ENCODE measurements at places on chromosomes 6 and 20.

DNA sequence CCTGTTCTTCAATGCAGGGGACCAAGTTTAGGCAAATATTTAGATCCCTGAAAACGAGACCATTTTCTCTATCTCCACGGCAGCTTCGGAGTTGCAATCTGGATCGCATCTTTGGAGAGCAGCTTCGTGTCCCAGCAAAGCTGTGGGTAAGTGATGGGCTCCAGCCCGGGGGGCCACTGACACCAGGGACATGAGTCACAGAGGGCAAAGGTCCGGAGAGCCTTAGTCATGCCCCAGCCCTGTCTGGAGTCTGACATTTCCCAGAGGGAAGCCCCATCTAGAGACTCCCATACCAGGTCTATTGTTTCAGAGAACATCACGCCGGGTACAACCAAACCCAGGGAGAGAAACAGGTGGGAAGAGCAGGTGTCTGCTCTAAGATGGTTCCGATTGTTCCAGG is 95.9 kb downstream of the NFATC2 start:
- no peak for DNase-seq

GRCh38 chr20:60974022-60974421 is 278.0 kb upstream of the CDH4 start:
- no peak for DNase-seq

DNA sequence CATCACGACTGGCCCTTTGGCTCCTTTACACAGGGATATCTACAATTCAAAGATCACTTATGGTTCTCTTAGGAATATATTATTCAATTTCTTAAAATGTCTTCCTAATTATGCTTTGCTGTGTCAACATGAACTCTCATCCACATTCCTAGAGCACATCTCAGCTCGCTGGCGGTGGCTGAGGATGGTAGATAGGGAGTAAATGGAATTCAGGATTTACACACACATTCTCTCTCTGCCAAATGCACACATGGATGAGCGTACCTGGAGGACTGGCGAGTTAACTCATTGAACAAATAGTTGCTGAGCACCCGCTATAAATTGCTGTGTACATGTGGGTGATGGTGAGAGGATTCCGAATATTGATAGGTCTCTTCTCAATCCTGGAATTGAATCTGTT is 4.8 kb upstream of the MRPS10 start:
- no peak for DNase-seq

- no peak for DNase-seq
These were observed 95.4 kb upstream of the CNKSR3 start for GRCh38 chr6:154605882-154606370.

DNA sequence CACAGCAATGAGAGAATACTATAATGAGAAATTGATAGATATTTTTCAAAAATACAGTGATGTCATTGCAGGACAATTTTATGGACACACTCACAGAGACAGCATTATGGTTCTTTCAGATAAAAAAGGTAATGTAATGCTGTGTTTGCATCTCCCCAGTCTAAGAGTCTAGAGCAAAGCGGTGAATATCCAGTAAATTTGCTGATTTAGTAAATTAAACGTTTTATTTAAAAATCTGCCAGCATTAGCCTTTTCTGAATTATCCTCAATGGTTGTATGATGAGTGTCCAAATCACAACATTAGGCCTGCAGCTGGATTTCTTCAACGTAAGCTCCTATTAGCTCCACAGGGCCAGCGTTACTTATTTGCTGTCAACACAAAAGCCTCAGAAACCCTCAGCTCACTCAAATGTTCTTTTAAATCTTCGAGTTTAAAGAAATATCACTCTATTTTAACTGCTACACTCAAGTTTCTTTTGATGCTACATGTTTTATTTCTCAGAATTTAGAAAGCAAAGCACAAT is 16.0 kb downstream of the SMPDL3A start:
- DNase-seq, result no peak

Measured in activated CD8-positive, alpha-beta memory T cell treated with anti-CD3 and anti-CD28 coated beads for 4 hours (primary cell).